ENCODE measurements at places on chromosomes 6 and 20. TPM values are rescaled to one million over a fixed set of nuclear protein-coding genes. Genes with fewer than 3 reads are reported as not detected.

The TUBE1 gene
- polyA plus RNA-seq = 22.7 TPM

The KHDC1L gene
- not detected for polyA plus RNA-seq

The PCK1 gene
- 1.0 TPM for polyA plus RNA-seq

The FOXA2 gene
- polyA plus RNA-seq = not detected

The RBM24 gene
- polyA plus RNA-seq = 177 TPM

Data from right cardiac atrium (tissue), 5 donors.